ENCODE measurements at places on chromosomes 7 and 10.
A peak's percentile ranks its signal among the peaks of the same experiment; 100 is the strongest.

GRCh38 chr7:156479596-156479995 is 161.0 kb upstream of the RNF32 start:
- no peak for DNase-seq

DNA sequence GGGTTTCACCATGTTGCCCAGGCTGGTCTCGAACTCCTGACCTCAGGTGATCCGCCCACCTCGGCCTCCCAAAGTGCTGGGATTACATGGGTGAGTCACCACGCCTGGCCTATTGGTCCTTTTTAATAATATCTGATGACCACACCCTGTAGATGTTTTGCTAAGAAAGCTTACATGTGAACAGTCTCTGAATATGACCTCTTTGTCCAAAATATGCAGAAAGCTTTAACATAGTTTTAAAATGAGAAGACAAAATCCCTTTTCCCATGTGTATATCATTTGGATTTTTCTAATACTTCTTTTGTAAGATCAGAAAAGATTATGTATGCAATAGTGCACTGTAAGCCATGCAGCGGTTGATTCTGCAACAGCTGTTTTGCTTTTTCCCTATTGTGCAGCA is 38.5 kb downstream of the MCU start:
- DNase-seq: no peak

DNA sequence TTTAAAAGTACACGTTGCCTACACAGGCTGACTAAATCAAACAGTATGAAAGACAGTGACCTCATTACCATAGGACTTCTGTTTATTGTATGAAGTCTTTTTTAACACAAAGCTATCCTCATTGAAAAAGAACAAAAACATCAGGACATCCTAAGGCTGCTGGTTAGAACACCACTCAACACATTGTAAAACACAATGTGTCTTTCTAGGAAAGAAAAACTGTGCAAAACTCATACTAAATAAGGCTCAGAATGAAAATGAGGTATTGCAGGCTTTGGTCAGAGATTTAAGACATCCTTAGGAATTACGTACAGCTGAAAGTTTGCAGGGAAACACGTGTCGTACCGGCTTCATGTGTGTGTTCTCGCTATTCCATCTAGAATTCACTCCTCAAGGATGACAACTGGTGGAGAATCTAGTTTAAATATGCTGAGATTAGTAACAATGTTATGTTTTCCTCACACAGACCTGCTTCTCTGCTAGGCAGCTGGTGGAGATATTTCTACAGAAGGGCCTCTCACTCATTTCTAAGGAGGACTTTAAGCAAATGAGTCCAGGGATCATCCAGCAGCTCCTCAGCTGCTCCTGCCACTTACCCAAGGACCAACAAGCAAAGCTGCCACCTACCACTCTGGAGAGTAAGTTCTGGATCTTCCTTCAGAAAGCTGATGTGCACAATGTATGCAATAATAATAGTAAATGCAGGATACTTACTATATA is 29.3 kb downstream of the SLC39A12 start:
- no peak for DNase-seq

DNA sequence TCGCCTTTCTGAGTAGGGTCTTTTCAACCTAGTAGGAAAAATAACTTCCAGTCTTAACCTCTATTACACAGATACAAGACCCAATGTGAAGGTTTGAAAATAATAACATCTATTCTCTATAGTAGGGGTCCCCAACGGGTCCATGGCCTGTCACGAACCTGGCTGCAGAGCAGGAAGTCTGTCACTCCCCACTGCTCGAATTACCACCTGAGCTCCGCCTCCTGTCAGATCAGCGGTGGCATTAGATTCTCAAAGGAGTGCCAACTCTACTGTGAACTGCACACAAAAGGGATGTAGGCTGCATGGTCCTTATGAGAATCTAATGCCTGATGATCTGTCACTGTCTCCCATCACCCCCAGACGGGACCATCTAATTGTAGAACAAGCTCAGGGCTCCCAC is 7.4 kb downstream of the YWHAG start:
- no peak for DNase-seq

DNA sequence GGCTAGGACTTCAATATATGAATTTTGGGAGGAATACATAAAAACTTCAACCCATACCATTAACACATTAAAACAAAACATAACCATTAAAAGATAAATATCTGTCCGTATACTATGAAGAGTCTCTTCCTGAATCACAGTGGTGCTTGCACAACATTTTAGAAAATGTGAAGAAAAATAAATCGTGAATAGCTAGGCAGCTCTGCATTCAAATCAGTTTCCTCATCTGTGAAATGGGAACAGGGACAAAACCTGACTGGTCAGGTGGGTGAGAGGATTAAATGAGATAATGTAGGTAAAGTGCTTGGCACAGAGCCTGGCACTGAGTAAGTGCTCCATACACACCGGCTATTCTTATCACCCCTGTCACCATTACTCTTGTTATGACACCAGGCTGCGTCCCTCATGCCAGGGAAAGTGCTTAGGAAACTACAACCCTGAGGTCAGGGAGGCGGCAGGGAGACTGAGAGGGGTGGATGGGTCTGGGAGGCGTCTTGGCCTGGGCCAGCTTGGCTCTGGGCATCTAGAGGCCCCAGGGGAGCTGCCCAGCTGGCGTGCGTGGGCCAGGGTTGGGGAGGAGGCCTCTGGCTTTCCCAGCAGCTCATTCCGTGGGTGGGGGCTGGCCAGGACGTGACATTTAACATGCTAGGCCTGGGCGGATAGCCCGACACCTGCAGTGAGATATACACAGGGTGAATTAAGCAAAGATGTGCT is 78.3 kb downstream of the SH3PXD2A start:
- DNase-seq: no peak

DNA sequence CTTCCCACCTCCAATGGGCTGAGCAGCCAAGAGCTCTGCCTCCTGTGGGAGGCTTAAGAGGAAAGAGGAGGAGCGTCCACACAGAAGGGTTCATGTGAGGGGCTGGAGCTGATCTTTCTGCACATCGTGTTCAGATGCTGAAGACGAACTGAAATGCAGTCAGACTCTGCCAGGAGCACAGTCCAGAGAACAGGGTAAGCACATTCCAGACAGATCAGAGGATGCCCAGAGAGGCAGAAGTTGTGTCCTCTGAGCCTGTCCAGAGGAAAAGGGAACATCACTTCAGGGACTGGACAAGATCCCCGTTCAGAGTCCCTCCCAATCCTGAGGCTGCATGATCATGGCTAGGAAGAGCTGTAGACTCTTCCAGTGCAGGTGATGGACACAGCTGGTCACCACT is 72.9 kb downstream of the ITIH5 start:
- no peak for DNase-seq

DNA sequence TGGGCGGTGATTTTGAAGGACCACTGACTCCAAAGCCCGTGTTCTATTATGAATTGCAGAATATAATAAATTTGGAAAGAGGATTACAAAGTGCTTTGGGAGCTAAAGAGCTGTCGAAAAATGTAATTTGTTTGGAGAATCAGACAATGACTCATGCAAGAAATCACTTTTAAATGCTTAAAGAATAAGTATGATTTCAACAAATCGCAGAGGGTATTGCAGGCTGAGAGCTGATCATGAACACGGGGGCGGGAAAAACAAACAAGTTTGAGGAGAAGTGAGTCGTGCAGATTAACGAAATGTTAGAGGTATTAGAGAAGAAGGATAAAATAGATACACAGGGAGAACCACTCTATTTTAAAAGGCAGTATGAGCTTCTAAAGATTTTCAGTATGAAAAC is 4.9 kb upstream of the HACD1 start:
- DNase-seq: no peak

DNA sequence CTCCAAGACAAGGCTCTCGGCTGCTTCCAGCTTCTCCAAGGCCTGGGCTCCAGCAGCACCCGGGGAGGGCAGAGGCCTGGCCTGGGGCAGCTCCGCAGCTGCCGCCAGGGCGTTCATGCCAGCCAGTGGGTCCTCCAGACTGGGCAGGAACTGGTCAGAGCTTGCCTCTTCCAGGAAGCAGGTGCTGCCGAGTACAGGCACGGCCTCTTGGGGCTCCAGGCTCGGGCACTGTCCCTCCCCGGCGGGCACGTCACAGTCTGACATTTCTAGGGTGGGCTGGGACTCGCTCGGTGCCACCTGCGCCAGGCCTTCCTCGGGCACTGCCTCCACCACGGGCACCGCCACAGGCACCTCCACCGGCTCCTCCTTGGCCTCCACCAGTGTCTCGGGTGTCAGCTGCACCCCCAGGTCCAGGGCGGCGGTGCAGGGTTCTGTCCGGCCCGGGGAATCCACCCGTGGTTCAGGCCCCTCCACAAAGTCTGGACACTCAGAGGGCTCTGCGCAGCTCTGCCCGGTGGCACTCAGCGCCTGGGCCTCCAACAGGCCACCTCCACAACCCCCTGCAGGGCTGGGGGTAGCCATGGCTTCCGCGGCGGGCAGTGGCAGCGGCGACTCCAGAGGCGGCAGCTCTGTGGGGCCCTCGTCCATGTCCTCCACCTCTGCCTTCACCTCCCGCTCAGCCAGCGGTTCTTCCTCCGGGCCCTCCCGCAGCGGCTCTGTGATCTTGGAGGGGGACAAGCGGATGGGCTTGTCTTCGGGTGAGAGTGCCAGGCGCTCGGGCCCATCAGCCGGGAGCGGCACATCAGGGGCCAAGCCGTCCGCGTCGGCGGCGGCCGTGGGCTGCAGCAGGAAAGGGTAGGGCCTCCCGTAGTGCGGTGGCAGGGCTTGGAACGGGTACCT is 52.9 kb downstream of the TNRC18 start:
- no peak for DNase-seq

DNA sequence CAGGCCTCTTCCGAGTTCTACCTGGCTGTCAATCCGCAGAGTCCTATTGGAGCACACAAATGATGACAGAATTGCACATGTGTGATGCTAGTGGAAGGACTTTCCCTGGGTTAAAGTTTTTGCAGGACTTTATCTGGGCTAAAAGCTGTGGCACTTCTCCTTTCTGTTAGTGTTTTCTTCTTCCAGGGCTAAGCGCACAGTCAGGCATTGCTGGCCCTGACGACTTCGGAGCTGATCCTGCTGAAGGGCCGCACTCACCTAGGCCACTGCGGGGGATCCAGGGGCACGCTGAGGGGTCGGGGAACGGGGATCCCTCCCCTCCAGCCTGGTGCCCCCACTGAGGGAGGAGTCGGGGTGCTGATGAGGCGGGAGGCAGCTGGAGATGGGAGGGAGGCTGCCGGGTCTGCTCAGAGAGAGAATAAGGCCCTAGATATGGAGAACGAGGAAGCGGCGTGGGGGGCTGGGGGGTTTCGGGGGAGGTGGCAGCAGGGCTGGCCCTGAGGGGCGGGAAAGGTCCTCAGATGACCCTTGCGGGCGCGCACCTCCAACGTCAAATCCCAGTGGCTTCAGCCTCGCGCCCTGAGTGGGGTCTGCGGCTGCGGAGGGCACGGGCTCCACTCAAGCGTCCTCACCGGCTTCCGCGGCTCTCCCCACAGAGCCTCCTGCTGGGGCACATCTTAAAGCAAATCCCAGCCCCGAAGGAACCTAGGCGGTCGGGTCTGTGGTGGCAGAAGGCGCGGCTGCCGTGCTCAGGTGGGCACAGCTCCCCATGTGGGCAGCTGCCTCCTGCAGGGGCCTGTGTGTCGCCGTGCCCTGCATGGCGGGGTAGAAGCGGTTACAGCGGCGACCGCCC is 30.9 kb downstream of the AGR3 start:
- DNase-seq: no peak

DNA sequence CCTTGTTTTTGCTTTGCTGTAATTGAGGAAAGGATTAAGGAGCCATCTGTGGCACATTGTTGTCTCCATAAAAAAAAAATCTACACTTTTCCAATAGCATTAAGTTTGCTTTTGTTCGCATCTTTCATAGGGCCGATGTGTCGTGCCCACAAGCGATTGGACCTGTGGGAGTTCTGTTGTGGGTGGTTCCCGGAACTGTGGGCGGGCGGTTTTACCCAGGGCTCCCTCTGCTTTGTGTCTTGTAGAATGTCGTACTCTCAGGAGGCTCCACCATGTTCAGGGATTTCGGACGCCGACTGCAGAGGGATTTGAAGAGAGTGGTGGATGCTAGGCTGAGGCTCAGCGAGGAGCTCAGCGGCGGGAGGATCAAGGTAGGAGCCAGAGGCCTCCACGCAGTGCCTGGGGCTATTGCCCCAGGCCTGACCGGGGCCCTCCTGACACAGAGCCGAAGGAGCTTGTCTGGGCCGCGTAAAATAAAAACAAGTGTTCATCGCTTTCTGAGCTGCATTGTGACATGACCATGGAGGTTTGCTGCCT is 92.4 kb downstream of the ACTR3B start:
- DNase-seq: no peak

DNA sequence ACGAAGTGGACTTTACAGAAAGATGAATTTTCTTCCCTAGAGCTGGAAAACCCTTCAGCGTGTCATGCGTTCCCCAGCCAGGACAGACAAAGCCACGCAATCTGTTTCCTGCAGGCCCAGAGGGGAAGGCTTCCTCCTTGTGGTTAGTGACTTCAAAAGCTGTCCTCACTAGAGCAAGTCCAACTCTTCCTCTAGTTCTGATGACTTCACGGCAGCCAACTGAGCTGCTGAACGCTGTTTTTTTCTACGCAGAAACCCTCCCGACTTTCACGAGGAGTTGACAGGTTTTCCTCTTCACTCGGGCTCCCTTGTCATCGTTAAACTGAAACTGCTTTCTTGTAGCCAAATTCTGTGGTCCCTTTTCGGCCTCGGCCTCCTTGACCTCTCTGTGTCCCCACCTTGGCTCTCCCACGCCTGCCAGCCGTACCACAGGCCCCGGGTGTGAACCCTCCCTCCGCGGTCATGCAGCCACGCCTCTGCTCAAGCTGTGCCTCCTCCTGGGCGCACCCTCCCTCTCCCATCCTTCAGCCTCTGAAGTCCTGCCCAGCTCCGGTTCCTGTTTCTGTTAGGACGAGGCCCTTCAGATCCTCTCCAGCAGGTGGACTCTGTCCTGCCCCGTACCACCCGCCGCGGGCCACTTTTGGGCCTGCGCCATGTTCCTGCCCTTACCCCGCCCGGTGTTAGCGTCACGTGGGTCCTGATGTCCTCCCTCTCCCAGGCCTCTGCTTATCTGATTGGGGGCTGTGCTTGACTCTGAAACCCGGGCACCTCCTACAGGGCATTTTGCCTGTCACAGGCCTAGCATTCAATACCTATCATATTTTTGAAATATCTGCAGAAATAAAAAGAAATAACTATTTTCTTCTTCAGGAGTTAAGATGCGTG is 39.3 kb downstream of the CUX1 start:
- DNase-seq: peak; percentile 52

DNA sequence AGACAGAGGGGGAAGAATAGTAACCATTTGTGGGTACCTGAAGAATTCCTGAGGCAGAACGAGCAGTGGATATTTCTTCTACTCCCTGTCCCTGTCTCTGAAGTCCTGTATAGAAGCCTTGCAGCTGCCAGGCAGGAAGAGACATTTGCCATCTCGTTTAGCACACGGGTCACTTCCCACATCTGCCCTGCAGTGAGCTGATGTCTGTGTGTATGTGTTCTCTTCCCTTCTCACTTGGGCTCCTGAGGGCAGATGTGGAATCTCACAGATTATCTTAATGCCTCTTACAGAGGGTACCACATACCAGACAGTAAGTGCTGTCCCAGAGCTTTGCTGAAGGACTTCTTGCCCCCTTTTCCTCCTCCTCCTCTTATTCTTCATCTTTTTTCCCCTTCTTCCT is 14.1 kb upstream of the TRPV6 start:
- no peak for DNase-seq

GRCh38 chr10:822661-823367 is 108.7 kb downstream of the LARP4B start:
- no peak for DNase-seq

GRCh38 chr10:129056734-129057689 is 410.0 kb upstream of the MGMT start:
- no peak for DNase-seq

GRCh38 chr10:50575477-50576244 is 48.1 kb downstream of the SGMS1 start:
- DNase-seq: no peak
